ENCODE measurements at places on chromosomes 5 and 9.

DNA sequence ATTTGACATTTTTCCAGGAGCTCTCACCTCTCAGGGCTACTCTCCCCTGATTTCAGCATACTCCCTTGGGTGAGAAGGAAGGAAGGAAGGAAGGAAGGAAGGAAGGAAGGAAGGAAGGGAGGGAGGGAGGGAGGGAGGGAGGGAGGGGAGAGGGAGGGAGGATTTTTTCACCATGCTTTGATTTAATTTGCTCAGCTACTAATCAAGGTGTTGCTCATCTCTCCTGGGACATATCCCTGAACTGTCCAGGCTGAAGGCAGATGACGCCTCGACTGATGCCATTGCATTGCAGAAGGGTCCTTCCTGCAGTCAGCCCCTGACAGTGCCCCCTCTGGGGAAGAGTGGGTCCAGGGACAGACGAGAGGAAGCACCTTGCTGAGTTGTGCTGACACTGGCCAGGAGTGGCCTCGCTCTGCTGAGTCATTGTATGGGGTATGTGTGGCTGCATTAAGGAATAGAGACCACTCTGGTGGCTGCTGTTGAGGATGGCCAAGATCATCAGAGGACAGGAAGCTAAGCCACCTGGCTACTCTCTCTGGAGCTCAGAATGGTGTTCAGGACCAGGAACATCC is 43.6 kb upstream of the CRB2 start:
- DNase-seq = no peak

- no peak for DNase-seq
Observed at GRCh38 chr5:177336112-177336511, 15.4 kb downstream of the LMAN2 start.

- DNase-seq = no peak
Observed at GRCh38 chr5:145495196-145495595, 339.9 kb downstream of the PRELID2 start.

DNA sequence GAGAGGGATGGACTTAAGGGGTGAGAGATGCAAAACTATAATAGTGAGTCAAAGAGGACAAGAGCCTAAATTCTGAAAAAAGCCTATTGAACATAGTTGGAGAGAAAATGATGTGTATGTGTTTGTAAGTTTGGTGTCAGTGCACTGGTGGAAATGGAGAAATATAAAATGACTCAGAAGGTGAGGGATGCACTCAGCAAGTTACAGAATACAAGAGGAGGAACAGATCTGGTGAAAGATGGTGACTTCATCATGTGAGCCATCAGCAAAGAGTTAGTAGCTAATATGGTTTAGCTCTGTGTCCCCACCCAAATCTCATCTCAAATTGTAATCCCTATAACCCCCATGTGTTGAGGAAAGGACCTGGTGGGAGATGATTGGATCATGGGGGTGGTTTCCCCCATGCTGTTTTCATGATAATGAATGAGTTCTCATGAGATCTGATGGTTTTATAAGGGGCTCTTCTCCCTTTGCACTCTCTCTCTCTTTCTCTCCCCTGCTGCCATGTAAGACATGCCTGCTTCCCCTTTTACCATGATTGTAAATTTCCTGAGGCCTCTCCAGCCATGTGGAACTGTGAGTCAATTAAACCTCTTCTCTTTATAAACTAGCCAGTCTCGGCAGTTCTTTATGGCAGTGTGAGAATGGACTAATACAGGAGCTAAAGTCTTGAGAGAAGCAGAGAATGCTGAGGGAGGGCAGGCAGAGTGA is 30.4 kb upstream of the FYB1 start:
- no peak for DNase-seq

- DNase-seq = no peak
Observed at GRCh38 chr5:142820447-142820846, 50.3 kb downstream of the ARHGAP26 start.

GRCh38 chr9:81370096-81370495 is 319.3 kb downstream of the TLE1 start:
- no peak for DNase-seq

- no peak for DNase-seq
Observed at GRCh38 chr9:20309124-20309523, 313.2 kb downstream of the MLLT3 start.

- DNase-seq = no peak
Observed at GRCh38 chr5:93022796-93023447, 558.1 kb downstream of the NR2F1-AS1 start.

- DNase-seq = no peak
Observed at GRCh38 chr9:109139851-109140250, 20.1 kb upstream of the TMEM245 start.

DNA sequence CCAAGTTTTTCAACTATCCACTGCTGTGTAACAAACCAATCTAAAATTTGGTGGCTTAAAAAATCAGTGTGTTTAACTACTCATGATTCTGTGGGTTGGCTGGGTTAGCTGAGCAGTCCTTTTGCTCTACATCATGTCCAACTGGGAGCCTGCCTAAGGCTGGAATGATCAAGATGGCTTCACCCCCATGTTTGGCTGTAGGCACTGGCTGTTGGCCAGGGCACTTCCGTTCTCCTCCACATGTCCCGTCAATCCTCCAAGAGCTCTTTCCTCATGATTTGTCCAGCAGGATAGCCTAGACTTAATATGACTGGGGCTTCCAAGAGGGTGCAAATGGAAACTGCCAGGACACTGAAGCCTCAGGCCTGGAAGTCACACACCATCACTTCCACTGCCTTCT is 17.0 kb upstream of the TSSK1B start:
- no peak for DNase-seq

- no peak for DNase-seq
Observed at GRCh38 chr5:4847766-4848165, 292.4 kb upstream of the ADAMTS16 start.

All from Panc1 (cell line).